Hematopoietic multipotent progenitor cell treated with erythropoietin and hydrocortisone succinate and interleukin-3 and kit ligand, for 15 days (in vitro differentiated cells): ENCODE measurements at places on chromosomes 1 and 21.

GRCh38 chr21:46411236-46411635, 47.5 kb upstream of the DIP2A start:
- no peak for DNase-seq

DNA sequence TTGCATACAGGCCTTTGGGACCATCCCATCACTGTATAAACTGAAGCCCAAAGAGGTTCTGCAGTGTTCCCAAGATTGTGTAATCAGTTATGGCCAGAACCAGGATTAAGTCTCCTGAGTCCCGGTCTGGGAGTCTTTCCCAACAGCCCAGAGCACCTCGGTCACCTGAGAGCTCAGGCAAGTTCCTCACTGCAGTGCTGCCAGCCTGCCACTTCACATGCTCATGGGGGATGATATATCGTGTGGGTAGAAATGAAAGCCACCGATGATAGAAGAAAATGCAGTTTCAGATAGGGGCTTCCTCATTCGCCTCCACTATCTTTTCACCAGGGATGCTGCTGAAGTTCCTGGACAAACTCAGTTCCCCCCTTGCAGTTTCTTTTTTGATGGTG, 30.4 kb downstream of the FHAD1 start:
- DNase-seq, result no peak

DNA sequence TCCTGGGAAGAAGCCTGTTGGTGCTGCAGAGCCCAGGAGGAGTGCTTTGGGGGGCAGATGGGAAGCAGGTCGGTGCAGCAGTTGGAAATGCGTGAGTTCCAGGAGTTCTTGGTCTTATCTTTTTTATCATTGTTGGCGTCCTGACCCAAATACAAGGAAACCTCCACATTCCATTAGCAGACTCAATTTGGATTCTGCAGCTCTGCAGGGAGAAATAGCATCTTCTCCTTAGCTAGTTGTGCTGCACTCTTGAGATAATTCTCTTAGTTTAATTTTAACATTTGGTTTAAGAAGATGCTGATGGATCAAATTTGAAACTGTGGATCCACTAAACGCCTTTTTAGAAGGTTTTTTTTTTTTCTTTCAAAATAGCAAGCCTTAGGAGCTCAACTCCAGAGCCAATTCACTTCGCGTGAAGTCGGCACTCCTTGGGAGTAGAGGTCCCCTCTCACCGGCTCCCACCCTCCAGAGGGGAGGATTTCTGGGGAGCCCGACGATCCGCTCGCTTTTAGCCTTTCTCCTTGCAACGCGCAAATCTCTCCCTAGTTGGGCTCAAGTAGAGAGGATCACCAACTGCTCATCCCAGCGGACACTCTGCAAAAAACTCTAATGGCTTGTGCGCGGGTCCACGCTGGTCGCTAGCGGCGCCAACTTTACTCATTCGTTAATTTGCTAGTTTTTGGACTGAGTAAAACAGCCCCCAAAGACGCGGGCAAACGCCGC, 1.3 kb downstream of the PLD5 start:
- no peak for DNase-seq

DNA sequence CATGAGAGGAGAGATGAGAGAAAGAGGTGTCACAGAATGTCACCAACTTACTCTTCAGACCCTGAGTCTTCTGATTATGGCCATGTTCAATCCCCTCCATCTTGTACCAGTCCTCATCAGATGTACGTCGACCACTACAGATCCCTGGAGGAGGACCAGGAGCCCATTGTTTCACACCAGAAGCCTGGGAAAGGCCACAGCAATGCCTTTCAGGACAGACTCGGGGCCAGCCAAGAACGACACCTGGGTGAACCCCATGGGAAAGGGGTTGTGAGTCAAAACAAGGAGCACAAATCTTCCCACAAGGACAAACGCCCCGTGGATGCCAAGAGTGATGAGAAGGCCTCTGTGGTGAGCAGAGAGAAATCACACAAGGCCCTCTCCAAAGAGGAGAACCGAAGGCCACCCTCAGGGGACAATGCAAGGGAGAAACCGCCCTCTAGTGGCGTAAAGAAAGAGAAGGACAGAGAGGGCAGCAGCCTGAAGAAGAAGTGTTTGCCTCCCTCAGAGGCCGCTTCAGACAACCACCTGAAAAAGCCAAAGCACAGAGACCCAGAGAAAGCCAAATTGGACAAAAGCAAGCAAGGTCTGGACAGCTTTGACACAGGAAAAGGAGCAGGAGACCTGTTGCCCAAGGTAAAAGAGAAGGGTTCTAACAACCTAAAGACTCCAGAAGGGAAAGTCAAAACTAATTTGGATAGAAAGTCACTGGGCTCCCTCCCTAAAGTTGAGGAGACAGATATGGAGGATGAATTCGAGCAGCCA, 8.0 kb downstream of the ELOA start:
- DNase-seq, result peak; percentile 68

- no peak for DNase-seq
Measured at GRCh38 chr1:15771836-15772515, 13.4 kb downstream of the FBLIM1 start.

- no peak for DNase-seq
Measured at GRCh38 chr1:29062157-29062942, 61.4 kb downstream of the TMEM200B start.

GRCh38 chr1:29655945-29656850, 419.9 kb downstream of the PTPRU start:
- DNase-seq, result no peak

DNA sequence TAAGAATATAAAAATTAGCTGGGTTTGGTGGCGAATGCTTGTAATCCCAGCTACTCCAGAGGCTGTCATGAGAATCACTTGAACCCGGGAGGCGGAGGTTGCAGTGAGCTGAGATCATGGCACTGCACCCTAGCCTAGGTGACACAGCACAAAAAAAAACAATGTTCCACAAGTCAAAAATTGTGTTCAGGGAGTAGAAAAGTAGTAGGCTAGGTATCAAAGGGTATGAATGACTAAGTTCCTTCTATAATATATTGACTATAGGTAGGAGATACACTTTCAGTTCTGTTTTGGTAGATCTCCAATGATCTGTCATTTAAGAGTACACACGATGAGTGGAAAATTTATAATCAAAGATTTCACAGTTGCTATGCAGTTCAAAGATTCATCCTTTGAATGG, 16.7 kb downstream of the USP48 start:
- no peak for DNase-seq

GRCh38 chr1:159800177-159800930, 1.8 kb upstream of the FCRL6 start:
- DNase-seq, result no peak

DNA sequence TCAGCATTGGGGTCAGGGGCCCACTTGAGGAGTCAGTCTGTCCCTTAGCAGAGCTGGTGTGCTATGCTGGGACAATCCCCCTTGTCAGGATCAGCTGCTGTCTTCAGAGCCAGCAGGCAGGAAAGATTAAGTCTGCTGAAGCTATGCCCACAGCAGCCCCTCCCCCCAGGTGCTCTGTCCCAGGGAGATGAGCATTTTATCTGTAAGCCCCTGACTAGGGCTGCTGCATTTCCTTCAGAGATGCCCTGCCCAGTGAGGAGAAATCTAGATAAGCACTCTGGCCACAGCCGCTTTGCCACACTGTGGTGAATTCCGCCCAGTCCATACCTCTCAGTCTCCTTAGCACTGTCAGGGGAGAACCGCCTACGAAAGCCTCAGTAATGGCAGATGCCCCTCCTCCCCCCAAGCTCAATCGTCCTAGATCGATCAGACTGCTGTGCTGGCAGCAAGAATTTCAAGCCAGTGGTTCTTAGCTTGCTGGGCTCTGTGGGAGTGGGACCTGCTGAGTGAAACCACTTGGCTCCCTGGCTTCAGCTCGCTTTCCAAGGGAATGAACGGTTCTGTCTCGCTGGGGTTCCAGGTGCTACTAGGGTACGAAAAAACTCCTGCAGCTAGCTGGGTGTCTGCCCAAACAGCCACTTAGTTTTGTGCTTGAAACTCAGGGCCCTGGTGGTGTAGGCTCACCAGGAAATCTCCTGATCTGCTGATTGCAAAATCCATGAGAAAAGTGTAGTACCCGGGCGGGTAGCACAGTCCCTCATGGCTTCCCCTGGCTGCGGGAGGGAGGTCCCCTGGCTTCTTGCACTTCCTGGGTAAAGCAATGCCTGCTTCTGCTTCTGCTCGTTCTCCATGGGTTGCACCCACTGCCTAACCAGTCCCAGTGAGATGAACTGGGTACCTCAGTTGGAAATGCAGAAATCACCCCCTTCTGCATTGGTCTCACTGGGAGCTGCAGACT, 25.1 kb upstream of the TP53BP2 start:
- peak; percentile 80 for DNase-seq

DNA sequence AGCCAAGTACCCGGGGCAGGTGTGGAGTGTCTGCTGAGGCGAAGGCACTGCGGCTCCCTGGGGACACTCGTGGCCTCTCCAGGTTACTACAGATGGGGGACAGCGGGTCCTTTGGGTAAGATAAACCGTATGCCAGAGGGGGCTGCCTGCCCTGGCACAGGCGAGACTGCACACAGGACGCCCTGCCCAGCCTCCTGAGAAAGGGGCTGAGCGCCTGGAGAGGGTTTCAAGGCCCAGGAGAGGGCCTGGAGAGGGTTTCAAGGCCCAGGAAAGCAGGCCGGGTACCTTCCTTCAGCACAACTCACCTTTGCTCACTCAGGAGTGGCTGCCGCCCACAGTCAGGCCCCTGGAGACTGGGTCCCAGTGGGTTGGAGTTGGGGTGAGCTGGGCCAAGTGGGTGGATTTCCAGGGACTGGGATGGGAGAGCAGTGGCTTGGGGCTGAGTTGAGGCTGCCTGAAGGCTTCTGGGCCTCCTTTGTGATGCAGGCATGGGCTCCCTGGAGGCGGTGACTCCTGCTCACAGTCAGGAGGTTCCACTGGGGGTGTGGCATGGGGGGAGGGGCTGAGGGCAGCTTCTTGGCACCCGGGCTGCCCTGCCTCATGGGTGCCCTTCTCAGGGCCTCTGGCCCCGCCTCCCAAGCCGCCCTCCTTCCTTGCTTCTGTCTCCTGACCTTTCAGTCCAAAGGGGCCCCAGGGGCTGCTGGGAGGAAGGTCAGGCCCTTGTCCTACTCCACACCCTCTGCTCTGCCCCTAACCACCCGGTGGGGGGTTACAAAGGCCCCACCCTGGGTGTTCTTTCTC, at the start of gene MMEL1:
Gene MMEL1, minus strand, starts transcription at position 456 of the 801 bp plus-strand sequence. CDS start 3,532 bp downstream, outside the sequence.
- DNase-seq, result no peak

DNA sequence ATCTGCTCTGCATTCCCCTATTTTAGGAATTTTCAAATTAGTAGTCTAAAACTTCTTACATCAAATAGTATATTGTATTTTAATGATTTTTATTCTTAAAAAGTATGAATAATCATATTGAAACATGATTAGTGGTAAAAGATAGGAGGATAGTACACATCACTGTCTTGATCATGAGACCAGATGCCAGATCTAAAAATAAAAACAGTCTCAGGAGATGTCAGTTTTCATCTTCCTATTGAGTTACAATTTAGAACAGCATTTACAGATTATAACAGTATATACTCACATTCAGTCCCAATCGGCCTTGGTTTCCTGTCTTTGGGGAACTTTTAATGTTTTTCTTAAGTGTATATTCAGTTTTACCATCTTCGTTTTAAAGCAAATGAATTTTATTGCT, 95.9 kb downstream of the USP25 start:
- DNase-seq, result no peak

GRCh38 chr1:110676970-110677369, 2.2 kb upstream of the KCNA3 start:
- no peak for DNase-seq
